ENCODE measurements at places on chromosomes 3 and 15.
A peak's percentile ranks its signal among the peaks of the same experiment; 100 is the strongest.

- H3K36me3 ChIP-seq: no peaks in the 10 kb centered on the region
- no peaks in the 10 kb centered on the region for H3K27me3 ChIP-seq
- no peak overlapping the region for H3K27ac ChIP-seq
- H3K4me1 ChIP-seq: no peaks in the 10 kb centered on the region
- no peak for DNase-seq
These were observed 66.3 kb upstream of the SLC6A6 start for GRCh38 chr3:14335774-14336748.

GRCh38 chr15:84881520-84881830 lies 3.0 kb upstream of the SLC28A1 start:
- H3K27me3 ChIP-seq: no peaks in the 10 kb centered on the region
- no peak for DNase-seq
- H3K27ac ChIP-seq: no peak overlapping the region
- no peaks in the 10 kb centered on the region for H3K36me3 ChIP-seq

GRCh38 chr3:122927726-122928125 lies 99.8 kb downstream of the SEMA5B start:
- H3K36me3 ChIP-seq: no peaks in the 10 kb centered on the region
- no peak overlapping the region for H3K4me3 ChIP-seq
- DNase-seq: no peak
- H3K27ac ChIP-seq: no peak overlapping the region

DNA sequence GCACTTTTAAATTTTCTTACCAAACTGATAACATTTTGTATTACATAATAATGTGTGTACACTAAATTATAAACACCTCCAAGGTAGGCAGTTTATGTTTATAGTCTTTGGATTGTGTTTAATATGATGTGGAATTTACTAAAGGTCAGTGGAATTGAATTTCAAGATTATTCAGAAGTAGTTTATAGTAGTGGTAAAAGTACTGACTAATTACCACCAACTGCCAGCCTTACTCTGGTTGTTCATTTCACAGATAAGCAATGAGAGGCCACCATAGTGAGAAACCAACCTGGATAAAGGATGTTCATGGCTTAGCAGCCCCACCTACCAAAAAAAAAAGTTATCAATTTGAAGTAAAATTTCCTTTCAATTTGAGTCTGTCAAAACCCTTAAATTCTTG lies 54.0 kb upstream of the EIF5A2 start:
- H3K27me3 ChIP-seq: no peaks in the 10 kb centered on the region
- no peaks in the 10 kb centered on the region for H3K4me1 ChIP-seq
- H3K36me3 ChIP-seq: no peaks in the 10 kb centered on the region
- no peak overlapping the region for H3K4me3 ChIP-seq
- DNase-seq: no peak

DNA sequence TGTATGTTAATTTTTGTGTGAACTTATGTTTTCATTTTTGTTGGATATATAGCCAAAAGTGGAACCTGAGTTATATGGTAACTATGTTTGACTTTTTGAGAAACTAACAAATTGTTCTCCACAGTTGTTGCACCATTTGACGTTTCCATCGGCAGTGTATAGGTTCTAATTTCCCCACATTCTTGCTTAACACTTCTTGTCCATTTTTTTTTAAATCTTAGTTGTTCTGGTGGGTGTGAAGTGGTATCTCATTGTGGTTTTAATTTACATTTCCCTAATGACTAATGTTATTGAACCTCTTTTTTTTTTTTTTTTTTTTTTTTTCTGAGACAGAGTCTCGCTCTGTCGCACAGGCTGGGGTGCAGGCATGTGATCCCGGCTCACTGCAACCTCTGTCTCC lies 8.0 kb downstream of the NISCH start:
- DNase-seq: no peak
- no peak overlapping the region for H3K27ac ChIP-seq
- H3K27me3 ChIP-seq: no peaks in the 10 kb centered on the region

DNA sequence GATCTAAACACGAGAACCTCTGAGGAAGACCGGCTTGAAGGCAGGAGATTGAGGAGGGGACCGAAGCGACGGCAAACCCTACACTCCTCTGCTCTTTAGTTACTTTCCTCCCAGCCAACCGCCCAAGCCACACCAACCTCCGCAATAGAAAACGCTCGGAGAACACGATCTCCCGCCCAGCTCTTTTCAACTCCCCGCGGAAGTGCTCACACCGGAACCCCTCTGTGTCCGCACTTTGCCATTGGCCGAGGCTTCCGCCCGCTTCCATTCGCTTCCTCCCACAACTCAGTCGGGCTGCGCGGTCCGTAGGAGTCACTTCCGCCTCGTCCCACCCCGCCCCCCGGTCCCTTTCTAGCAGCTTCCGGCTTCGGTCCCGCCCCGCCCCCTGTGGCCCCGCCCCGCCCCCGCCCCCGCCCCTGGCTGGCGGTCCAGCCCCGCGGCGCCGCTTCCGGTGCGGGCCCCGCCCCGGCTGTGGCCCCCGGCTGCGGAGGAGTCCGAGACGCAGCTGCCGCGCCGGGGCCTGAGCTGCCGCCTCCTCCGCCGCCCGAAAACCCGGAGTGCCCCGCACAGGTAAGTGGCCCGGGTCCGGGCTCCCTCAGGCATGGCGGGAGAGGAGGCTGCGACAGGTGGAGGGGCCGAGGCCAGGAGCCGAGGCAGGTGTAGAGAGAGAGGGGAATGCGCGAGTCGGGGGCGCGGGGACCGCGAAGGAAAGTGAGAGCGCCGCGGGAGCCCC lies at the start of gene ARID3B:
ARID3B (plus strand) TSS at position 460 of the 733 bp plus-strand sequence. CDS start 2,717 bp downstream, outside the sequence.
- H3K4me1 ChIP-seq: peaks cover 11% of the 10 kb centered on the region
- peak within 1 kb of the TSS; percentile 66 for H3K27ac ChIP-seq
- no peaks in the 10 kb centered on the region for H3K36me3 ChIP-seq
- peak within 1 kb of the TSS; percentile 83 for H3K4me3 ChIP-seq

DNA sequence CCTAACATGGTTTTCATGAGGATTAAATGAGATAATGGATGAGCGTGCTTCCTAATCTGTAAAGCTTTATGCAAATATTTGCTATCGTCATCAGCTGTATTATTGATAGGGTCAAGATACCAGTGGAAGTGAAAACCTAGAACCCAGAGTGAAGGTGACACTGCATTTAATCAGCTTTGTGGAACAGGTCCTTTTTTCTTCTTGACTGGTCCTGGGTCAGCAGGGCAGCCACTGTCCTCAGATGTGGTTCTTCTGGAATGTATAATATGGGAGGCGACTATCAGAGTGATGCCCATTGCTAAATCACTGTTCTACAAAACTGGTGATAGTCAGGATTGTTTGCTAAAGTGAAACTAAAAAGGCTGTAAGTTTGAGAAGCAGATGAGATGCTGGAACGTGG lies 41.4 kb downstream of the SORD start:
- no peaks in the 10 kb centered on the region for H3K36me3 ChIP-seq
- H3K27me3 ChIP-seq: no peaks in the 10 kb centered on the region

DNA sequence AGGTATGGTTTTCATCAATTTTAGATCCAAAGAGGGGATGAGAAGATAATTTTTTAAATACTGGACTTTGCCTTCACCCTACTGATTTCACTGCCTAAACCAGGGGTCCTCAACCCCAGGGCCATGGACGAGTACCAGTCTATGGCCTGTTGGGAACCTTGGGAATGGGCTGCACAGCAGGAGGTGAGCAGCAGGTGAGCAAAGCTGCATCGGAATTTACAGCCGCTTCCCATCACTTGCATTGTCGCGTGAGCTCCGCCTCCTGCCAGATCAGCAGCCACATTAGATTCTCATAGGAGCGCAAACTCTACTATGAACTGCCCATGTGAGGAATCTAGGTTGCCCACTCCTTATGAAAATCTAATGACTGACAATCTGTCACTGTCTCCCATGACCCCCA lies 76.3 kb upstream of the TTBK2 start:
- no peaks in the 10 kb centered on the region for H3K36me3 ChIP-seq
- no peaks in the 10 kb centered on the region for H3K4me1 ChIP-seq
- no peaks in the 10 kb centered on the region for H3K27me3 ChIP-seq
- H3K27ac ChIP-seq: no peak overlapping the region

DNA sequence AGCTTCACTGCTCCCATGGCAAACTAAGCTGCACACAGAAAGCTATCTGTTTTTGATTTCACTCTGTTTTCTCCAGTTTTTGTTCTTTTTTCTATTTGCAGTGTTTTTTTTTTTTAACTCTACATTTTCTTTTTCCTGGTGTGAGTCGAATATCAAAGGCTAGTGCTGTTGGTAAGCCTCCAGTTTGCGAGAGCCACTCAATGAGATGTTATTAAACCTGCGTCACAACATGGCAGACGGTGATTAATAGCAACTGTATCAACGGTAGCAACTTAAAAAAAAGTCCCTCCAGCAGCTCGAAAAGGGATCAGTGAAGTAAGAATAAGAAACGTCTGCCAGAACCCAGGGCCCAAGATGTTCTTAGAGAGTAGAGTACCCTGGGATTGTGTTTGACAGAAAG lies 84.1 kb downstream of the MEIS2 start:
- H3K4me1 ChIP-seq: no peaks in the 10 kb centered on the region
- no peak overlapping the region for H3K4me3 ChIP-seq
- H3K27ac ChIP-seq: peak overlapping the region; percentile 35
- DNase-seq: no peak

- H3K4me1 ChIP-seq: no peaks in the 10 kb centered on the region
- H3K27ac ChIP-seq: no peak overlapping the region
- DNase-seq: no peak
- H3K27me3 ChIP-seq: no peaks in the 10 kb centered on the region
- peaks cover 5% of the 10 kb centered on the region for H3K36me3 ChIP-seq
These were observed 13.5 kb downstream of the MCCC1 start for GRCh38 chr3:183085634-183086390.

DNA sequence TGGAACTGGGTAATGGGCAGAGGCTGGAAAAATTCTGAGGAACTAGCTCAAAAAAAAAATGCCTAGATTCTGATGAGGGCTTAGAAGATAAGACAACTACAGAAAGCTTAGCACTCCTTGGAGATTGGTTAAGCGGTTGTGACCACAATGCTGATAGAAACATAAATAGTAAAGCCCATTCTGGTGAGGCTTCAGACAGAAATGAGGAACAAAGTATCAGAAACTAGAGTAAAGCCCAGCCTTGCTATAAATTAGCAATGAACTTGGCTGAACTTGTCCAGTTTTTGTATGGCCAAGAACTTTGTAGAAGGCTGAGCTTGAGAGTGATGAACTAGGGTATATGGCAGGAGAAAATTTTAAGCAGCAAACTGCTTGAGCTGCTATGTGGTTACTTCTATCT lies 25.4 kb downstream of the GOLGB1 start:
- no peaks in the 10 kb centered on the region for H3K27me3 ChIP-seq
- H3K36me3 ChIP-seq: peaks cover 10% of the 10 kb centered on the region
- DNase-seq: no peak
- no peak overlapping the region for H3K4me3 ChIP-seq
- H3K4me1 ChIP-seq: no peaks in the 10 kb centered on the region

DNA sequence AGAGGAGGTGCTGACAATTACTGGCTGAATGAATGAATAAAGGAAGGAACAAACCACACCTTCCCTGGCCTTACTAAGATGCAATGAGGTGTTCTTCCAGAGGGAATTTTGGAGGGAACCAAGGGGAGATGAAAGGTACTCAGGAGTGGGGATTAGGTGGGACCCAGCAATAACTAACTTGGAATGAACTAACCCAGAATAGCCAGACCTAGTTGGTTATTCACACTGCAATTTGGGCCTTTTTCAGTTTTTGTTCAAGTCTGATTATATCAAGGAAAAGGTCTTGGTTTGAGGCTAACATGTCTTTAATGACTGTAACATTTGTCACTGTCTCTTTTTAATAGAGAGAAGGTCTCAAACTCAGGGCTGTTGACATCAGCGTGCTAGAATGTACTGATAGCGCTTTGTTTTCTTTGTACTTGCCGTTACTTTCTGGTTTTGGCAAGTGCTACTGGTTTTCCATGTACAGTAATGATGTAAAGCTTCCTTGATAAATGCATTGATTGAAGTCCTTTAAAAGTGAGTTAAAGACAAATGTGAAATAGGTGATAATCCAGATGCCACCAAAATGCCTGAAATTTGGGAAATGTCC lies 3.2 kb upstream of the PLXND1 start:
- H3K4me3 ChIP-seq: no peak overlapping the region
- DNase-seq: no peak
- peak overlapping the region; percentile 95 for H3K27ac ChIP-seq
- H3K36me3 ChIP-seq: no peaks in the 10 kb centered on the region

DNA sequence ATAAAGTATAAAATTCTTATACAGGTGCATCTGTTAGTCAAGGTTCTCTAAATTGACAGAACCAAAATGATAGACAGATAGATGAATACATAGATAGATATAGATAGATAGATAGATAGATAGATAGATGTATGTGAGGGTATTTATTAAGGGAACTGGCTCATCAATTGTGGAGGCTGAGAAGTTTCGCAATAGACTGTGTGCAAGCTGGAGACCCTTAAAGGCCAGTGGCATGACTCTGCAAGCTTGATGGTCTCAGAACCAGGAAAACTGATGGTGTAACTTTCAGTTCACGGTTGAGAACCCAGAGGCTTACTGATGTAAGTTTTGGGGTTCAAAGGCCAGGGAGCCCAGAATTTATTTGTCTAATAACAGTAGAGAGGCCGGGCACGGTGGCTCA lies 1123.7 kb upstream of the CADM2 start:
- DNase-seq: no peak
- H3K4me1 ChIP-seq: no peaks in the 10 kb centered on the region
- peaks cover 7% of the 10 kb centered on the region for H3K36me3 ChIP-seq
- no peak overlapping the region for H3K27ac ChIP-seq
- no peak overlapping the region for H3K4me3 ChIP-seq

DNA sequence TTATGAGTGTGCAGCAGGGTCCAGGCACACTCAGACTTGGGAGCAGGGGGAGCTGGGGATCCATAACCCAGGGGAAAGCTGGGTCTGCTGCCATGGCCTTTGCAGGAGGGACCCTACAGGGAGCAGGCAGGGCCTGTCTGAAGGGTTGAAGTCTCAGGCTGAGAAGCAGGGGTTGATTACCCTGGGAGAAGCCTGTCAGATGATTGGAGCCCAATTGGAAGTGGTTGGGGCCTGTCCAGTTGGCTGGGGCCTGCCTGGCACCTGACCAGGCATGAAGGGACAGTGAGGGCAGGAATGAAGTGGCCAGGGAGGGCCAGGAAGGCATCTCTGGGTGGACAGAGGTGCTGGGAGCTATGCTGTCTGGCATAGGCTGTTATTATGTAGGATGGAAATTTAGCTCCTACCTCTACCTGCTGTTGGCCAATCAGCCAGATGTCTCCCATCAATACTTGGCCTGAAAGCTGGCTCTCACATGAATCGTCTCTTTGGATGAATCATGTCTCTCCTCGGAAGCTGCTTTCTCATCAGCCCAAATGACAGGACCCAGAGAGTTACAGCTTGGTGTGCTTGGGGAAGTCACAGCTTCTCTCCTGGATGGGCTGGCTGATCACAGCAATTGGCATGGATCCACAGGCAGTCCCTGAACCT lies 27.4 kb upstream of the SLCO2A1 start:
- H3K27ac ChIP-seq: no peak overlapping the region
- DNase-seq: no peak
- H3K4me3 ChIP-seq: no peak overlapping the region
- no peaks in the 10 kb centered on the region for H3K36me3 ChIP-seq
- H3K27me3 ChIP-seq: no peaks in the 10 kb centered on the region

- H3K27ac ChIP-seq: no peak overlapping the region
- no peaks in the 10 kb centered on the region for H3K4me1 ChIP-seq
- H3K27me3 ChIP-seq: no peaks in the 10 kb centered on the region
- H3K4me3 ChIP-seq: no peak overlapping the region
- no peak for DNase-seq
These were observed 77.2 kb downstream of the PRTG start for GRCh38 chr15:55665605-55666227.

- H3K27me3 ChIP-seq: no peaks in the 10 kb centered on the region
- DNase-seq: no peak
- H3K36me3 ChIP-seq: no peaks in the 10 kb centered on the region
These were observed 52.2 kb upstream of the HEG1 start for GRCh38 chr3:125107861-125108567.

GRCh38 chr3:100033184-100033583 lies 81.1 kb downstream of the FILIP1L start:
- no peaks in the 10 kb centered on the region for H3K27me3 ChIP-seq
- no peak overlapping the region for H3K27ac ChIP-seq
- DNase-seq: no peak
- H3K4me3 ChIP-seq: no peak overlapping the region

Measured in breast epithelium (tissue), 4 donors.